B cell (primary cell): ENCODE measurements at places on chromosomes 1 and 21. TPM values are rescaled to one million over a fixed set of nuclear protein-coding genes. Genes with fewer than 3 reads are reported as not detected.

FAM72B gene
- 0.61 and 0.62 TPM in 2 replicates for total RNA-seq

IGFN1 gene
- total RNA-seq, result not detected in 2 replicates

PHLDA3 gene
- 0.20 TPM in 1 of 2 replicates, not detected in the other for total RNA-seq

ANKRD35 gene
- total RNA-seq, result not detected in 2 replicates

ZBTB17 gene
- 94.1 and 101 TPM in 2 replicates for total RNA-seq

SPAG17 gene
- total RNA-seq, result not detected in 2 replicates

FAM72D gene
- 0.32 TPM in 1 of 2 replicates, not detected in the other for total RNA-seq

RCAN3 gene
- 35.1 and 37.3 TPM in 2 replicates for total RNA-seq

ZMYND12 gene
- 0.27 and 0.79 TPM in 2 replicates for total RNA-seq

GJA9 gene
- not detected in 2 replicates for total RNA-seq

KRTAP10-11 gene
- not detected in 2 replicates for total RNA-seq

RNF19B gene
- 38.4 and 40.3 TPM in 2 replicates for total RNA-seq

PTPN14 gene
- total RNA-seq, result not detected in 2 replicates

ALG6 gene
- total RNA-seq, result 31.4 and 35.0 TPM in 2 replicates

SMCP gene
- total RNA-seq, result not detected in 2 replicates

OR2L2 gene
- 0.44 and 0.52 TPM in 2 replicates for total RNA-seq

CHIA gene
- not detected in 2 replicates for total RNA-seq

KIAA1614 gene
- 0.22 and 0.46 TPM in 2 replicates for total RNA-seq
